ENCODE measurements at places on chromosomes 11 and 22.
A peak's percentile ranks its signal among the peaks of the same experiment; 100 is the strongest.

DNA sequence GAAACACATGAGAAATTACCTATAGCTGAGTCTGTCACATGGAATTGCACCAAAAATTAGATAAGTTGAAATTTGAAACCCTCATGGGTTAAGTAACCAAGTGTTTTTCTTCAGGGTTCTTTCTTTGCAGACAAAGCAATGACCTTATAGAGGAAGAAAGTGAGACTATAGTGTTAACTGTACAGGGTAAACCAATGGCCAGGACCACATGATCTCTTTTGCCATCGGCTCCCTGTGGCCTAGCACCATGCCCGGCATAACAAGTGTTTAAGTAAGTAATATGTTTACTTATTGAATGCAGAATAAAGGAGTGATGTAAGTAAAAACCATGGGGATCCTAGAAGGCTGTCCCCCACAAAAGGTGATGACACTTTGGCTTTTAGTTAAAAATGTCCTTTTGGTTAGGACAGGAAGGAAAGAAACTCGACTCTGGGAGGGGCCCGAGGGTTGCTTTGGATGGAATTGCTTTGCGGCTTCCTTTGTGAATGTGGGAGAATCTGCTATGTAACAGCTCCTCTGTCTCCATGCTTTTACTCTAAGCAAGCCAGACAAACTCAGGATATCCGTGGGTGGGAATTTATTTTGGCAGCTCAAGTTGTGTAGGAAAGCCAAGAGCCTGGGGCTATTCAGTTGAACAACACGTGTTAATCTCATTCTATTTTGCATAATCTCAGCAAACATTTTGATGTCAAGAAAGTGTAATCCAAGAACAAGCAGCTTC is 454.7 kb downstream of the INSC start:
- no peak for DNase-seq

DNA sequence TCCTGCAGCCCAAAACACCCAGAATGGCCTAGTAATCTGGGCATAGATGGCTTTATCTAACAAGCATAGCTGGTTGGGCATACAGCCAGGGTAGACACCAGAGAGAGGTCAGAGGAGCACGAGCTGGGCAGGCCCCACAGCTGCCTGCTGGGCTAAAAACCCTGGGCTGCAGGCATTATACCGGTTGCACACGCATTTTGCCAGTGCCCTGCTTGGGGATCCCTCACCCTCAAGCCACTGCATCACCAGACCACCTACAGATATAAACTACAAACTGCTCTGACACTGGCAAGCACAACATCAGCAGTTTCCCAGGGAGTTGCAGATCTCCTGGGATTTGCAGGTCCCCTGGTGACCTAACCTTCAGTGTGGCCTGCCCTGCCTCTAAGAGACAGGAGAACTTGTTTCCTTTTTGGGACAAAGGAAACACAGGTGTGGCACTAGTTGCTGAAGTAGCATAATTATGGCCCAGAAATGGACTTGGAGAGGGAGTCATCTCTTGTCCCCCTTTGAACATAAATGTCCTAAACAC is 79.1 kb upstream of the SC5D start:
- no peak for DNase-seq

DNA sequence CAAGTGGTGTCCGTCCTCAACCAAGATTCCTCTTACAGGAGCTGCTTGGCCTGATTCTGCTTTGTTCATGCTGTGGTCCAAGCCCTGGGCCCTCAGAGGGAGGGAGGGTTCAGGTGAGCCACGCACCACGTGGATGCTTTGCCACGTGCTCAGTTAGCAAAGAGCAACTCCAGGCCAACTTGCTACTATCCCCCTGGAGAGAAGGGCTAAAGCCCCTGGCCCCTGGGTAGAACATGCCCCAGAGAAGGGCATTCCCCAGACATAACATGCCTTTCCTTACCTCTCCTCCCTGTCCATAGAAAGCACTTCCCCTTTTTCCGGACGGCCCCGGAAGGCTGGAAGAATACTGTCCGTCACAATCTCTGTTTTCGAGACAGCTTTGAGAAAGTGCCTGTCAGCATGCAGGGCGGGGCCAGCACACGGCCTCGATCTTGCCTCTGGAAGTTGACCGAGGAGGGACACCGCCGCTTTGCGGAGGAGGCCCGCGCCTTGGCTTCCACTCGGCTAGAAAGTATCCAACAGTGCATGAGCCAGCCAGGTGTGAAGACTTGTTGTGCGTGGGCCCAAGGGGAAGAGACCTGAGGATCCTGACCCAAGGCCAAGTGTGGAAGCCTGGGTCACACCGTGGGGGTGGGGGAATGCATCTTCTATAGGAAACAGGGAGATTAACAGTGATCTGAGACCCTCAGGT is 8.8 kb downstream of the FOXR1 start:
- DNase-seq, result peak; percentile 14

- DNase-seq, result no peak
Measured at GRCh38 chr11:15107730-15108515, 6.8 kb upstream of the INSC start.

DNA sequence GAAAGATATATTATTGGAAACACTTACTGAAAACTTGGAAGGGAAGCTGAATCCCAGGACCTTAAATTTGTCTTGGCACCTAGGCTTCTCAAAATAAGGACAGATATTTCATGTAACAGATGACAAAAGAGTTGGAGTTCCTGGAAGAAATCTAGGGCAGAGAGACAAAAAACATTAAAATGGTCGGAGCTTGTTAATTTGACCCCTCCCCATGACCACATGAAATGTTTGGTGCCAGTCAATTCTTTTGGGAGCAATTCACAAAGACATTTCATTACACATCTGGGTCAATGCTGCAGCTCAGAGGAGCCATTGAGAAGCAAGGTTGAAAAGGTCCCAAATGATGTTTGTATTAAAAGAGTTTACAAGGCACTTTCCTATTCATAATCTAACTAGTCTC is 162.0 kb upstream of the GUCY1A2 start:
- no peak for DNase-seq
